ENCODE measurements at places on chromosomes 16 and 17. TPM values are rescaled to one million over a fixed set of nuclear protein-coding genes. Genes with fewer than 3 reads are reported as not detected.

KNOP1 gene
- 15.1 TPM for polyA plus RNA-seq

KRTAP2-3 gene
- not detected for polyA plus RNA-seq

TBC1D3D gene
- not detected for polyA plus RNA-seq

UMOD gene
- polyA plus RNA-seq = 0.25 TPM

LRRC36 gene
- 0.37 TPM for polyA plus RNA-seq

CCDC200 gene
- not detected for polyA plus RNA-seq

TEKT5 gene
- 0.62 TPM for polyA plus RNA-seq

PERCC1 gene
- not detected for polyA plus RNA-seq

SCGB1C2 gene
- polyA plus RNA-seq = not detected

WSCD1 gene
- 1.00 TPM for polyA plus RNA-seq

ASPHD1 gene
- 15.7 TPM for polyA plus RNA-seq

WFIKKN1 gene
- 1.0 TPM for polyA plus RNA-seq
